ENCODE measurements at places on chromosomes 13 and 19.

GRCh38 chr13:31073859-31074718 is 87.6 kb downstream of the HSPH1 start:
- no peak overlapping the region for H3K27ac ChIP-seq
- H3K27me3 ChIP-seq, result no peaks in the 10 kb centered on the region
- no peak overlapping the region for H3K4me3 ChIP-seq
- DNase-seq, result no peak
- no peaks in the 10 kb centered on the region for H3K36me3 ChIP-seq
- H3K4me1 ChIP-seq, result no peaks in the 10 kb centered on the region

DNA sequence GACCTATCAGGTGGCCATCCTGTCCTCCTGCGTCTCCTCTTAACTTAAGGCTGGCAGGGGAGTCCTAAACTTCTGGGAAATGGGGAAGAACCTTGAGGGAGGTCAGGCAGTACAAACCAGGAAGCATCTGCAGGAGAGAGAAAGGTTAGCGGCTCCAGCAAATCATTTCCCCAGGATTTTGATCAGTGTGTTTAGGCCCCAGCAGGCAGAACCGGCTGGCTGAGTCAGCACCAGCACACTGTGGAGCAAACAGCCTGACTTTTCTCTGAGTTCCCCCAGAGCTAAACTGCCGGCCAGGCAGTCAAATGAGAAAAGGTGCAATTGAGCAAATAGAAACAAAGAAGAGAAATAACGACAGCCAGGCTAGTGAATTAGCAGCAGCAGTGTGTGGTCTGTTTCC is 46.7 kb upstream of the MEDAG start:
- H3K36me3 ChIP-seq, result no peaks in the 10 kb centered on the region
- peaks cover 8% of the 10 kb centered on the region for H3K27me3 ChIP-seq
- H3K4me3 ChIP-seq, result no peak overlapping the region
- H3K4me1 ChIP-seq, result peaks cover 7% of the 10 kb centered on the region
- no peak overlapping the region for H3K27ac ChIP-seq

DNA sequence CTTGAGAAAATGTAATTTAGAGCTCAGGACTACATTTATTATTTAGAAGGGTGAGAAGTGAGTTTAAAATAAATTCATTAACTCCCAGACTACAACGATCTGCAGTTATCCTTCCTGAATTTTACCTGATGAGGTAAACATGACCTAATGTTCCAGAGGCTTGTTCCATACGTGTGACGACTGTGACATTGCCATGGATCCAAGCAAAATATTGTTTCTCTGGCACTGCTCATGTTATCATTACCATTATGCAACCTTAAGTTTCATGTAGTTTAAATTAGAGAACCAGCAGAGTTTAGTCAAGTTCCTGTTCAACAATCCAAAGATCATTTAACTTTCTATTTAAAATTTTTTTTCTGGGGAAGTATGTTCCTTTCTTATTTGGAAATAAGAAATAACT is 279.6 kb downstream of the KLF5 start:
- H3K4me1 ChIP-seq, result no peaks in the 10 kb centered on the region
- H3K27me3 ChIP-seq, result no peaks in the 10 kb centered on the region

DNA sequence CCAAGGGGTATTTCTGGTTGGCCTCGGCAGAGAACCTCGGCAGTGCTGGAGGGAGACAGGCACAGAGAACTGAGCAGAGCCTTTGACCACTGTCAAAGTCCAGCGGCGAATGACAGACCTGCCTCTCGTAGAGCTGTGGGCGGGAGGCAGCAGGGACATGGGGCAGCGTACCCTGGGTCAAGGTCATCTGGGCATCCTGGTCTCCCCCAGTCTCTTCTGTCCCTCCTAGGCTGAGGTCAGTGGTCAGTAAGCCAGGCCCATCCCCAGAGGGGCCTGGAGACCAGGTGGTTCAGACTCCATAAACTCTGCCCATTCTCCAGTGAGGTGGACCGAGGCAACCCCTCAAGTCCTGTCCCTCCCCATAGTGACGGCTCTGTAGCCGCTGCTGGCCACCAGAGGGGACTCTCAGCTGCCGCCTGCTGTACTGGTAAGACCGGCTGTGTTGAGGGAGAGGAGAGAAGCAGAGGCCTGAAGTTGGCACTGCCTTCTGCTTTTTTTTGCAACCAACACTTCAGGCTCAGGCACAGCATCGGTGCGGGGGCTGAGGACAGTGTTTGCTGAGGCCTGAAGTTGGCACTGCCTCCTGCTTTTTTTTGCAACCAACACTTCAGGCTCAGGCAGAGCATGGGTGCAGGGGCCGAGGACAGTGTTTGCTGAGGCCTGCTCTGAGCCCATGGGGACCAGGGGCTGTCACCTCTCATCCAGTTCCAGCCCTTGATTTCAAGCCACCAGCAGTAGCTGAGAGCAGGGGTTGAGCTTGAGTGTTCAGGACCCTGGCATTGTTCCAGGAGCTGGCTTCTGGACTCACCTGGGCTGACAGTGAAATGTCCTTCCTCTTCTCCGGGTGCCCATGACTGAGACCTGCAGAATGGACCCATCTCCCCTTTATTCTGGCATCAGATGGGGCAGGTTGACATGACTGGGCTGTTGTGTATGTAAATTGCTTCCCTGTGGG is at the start of gene PGLYRP2:
Gene PGLYRP2 (minus strand): TSS at position 111 of the 955 bp plus-strand sequence. CDS start 130 bp downstream, outside the sequence.
- no peaks in the 10 kb centered on the region for H3K4me1 ChIP-seq
- H3K36me3 ChIP-seq, result peaks cover 25% of the 10 kb centered on the region
- peak; percentile 48 for DNase-seq
- H3K27me3 ChIP-seq, result no peaks in the 10 kb centered on the region

DNA sequence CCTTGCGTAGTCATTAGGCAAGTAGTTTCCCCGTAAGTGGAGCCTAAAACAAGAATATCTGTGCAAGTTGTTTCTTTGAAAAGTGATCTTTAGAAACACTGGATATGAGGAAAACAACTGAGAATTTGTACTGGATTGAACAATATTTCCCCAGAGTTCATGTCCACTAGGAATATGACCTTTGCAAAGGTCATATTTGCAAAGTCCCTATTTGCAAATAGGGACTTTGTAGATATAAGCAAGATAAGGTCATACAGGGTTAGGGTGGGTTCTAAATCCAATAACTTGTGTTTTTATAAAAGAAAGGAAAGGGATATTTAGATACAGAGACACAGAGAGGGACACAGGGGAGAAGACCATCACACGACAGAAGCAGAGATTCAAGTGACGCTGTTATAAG is 489.2 kb upstream of the ATXN8OS start:
- H3K4me3 ChIP-seq, result no peak overlapping the region
- H3K27me3 ChIP-seq, result no peaks in the 10 kb centered on the region
- H3K36me3 ChIP-seq, result peaks cover 10% of the 10 kb centered on the region
- no peak overlapping the region for H3K27ac ChIP-seq
- H3K4me1 ChIP-seq, result no peaks in the 10 kb centered on the region

DNA sequence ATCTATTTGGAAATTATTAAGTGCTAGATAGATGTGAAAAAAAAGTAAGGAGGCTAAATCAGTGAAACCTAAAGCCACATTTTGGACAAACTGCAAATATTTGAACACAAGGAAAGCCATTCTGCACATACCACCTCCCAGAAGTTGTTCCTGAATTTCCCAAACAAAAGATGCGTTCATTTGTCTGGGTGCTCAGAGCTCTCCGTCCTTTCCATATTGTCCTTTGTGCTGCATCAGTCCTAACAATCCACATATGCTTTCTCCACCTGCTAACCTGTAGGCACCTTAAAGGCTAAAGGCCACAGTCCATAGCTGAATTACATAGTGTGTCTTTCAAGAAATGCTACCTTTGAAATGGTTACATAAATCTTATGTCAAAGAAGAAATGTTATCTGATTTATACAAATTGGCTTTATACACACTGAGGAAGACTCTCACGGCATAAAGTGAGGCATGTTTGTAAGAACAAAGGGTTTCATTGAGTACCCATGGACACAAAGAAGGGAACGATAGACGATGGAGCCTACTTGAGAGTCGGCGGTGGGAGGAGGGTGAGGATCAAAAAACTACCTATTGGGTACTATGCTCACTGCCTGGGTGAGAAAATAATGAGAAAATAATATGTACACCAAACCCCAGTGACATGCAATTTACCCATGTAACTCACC is 182.0 kb downstream of the RGCC start:
- H3K27ac ChIP-seq, result no peak overlapping the region
- no peaks in the 10 kb centered on the region for H3K27me3 ChIP-seq
- no peaks in the 10 kb centered on the region for H3K4me1 ChIP-seq
- no peaks in the 10 kb centered on the region for H3K36me3 ChIP-seq
- H3K4me3 ChIP-seq, result no peak overlapping the region
- no peak for DNase-seq

Data from H9 (cell line).